Motor neuron (in vitro differentiated cells): ENCODE measurements at places on chromosomes 13 and 19. TPM values are rescaled to one million over a fixed set of nuclear protein-coding genes. Genes with fewer than 3 reads are reported as not detected.

Gene GIPC1
- 62.3 and 63.6 TPM in 2 replicates for total RNA-seq

Gene KIR3DL1
- 0.41 TPM in 1 of 2 replicates, not detected in the other for total RNA-seq

Gene SERPINE3
- total RNA-seq, result 0.16 and 0.19 TPM in 2 replicates

Gene ZFR2
- total RNA-seq, result 0.16 and 0.36 TPM in 2 replicates

Gene ZNF791
- total RNA-seq, result 25.1 and 26.4 TPM in 2 replicates

Gene ZNF283
- total RNA-seq, result 9.6 and 10.5 TPM in 2 replicates

Gene RCBTB1
- 27.5 and 29.8 TPM in 2 replicates for total RNA-seq

Gene PLEKHF1
- total RNA-seq, result 5.8 and 6.1 TPM in 2 replicates
